ENCODE measurements at places on chromosomes 7 and 10. TPM values are rescaled to one million over a fixed set of nuclear protein-coding genes. Genes with fewer than 3 reads are reported as not detected.

Gene RSU1
- 59.5 TPM for total RNA-seq

Gene EGFR
- not detected for total RNA-seq

Gene PNLIPRP2
- total RNA-seq = not detected

- DNase-seq = no peak
Measured at GRCh38 chr7:45013465-45013967, 13.5 kb downstream of the CCM2 start.

DNA sequence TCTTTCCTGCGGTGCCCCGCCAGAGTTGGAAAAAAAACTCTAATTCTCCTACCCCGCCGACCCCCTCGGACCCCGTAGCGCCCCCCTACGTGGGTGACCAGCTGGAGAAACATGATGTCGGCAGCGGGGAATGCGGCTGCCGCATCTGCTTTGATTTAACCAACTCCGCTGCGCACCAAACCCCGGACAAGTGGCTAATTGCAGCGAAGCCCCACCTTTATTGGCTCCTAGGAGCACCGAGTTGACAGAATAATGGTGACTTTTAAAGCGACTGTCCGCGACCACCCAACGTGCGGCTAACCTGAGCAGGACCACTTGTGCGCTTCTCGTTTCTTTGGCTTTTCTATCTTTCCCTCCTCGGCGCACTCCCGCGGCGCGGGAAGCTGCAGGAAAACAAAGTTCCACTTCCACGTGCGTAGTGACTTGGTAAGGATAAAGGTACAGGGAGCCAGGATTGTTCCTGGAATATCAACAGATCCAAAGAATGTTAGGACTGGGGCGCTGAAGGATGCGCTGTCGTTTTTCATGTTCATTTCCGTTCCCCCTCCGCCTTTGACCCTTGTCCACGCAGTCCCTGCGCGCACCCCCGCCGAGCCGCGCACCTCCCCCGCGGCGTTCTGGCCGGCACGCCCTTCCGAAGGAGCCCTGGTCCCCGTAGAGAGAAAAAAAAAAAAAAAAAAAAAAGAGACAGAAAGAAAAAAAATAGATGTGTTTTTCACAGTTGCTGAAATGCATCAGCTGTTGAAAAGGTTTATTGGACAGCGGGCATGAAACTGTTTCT lies 1.4 kb downstream of the WNT16 start:
- no peak for DNase-seq

- DNase-seq = no peak
Measured at GRCh38 chr7:140231771-140232491, 55.1 kb upstream of the KDM7A start.

Data from activated naive CD8-positive, alpha-beta T cell treated with anti-CD3 and anti-CD28 coated beads for 36 hours (primary cell).